Chondrocyte (in vitro differentiated cells): ENCODE measurements at places on chromosomes 6 and 20. TPM values are rescaled to one million over a fixed set of nuclear protein-coding genes. Genes with fewer than 3 reads are reported as not detected.

The SLC2A4RG gene
- 90.7 to 105 TPM (median 101 TPM) in 3 replicates for total RNA-seq

The APOM gene
- total RNA-seq, result 0.85 to 1.2 TPM in 2 of 3 replicates, not detected in the other

The C2 gene
- 0.52 to 1.5 TPM (median 0.56 TPM) in 3 replicates for total RNA-seq

The GPR6 gene
- not detected in 3 replicates for total RNA-seq

The TMC2 gene
- total RNA-seq, result not detected in 3 replicates

The UCKL1 gene
- total RNA-seq, result 24.3 to 27.5 TPM (median 27.2 TPM) in 3 replicates

The PSORS1C2 gene
- total RNA-seq, result not detected in 3 replicates
